ENCODE measurements at places on chromosomes 4 and X.

DNA sequence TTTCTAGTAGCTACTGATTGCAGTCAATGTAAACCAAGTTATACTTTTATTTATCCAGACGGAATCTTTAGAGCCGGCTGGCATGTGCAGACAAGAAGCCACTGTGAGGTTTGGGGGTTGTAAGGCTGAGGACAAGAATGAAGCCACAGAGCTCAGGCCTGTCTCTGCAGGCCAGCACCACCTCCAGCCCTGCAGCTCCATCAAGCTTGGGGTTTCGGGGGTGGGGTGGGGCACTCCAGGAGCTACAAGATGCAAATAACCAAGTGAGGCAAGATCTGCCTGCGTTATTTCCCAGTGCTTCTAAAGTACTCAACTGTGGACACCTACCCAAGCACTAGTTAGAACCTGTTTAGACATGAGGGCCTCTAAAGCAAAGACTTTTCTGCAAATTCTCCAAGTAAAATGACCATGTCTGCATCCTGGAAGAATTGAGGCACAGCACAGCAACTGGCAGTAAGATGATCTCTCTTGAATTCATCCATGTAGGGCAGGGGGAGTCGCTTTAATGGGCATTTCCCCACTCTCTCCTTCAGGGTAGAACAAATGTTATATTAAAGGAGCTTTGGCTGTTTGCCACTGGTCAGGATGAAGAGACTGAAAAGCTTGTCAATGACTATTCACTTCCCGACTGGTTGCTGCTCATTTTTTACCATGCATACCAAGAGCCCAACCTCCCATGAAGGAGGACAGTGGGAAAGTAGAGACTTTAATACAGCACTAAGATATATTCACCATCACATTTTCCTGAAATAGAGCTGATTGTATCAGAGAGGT, 222.5 kb downstream of the MGST2 start:
- no peak for DNase-seq

GRCh38 chrX:16368696-16369095, 201.4 kb downstream of the MAGEB17 start:
- no peak for DNase-seq

- DNase-seq: no peak
These were observed 26.0 kb downstream of the KIT start for GRCh38 chr4:54683616-54684346.

- DNase-seq: no peak
These were observed 771 bp upstream of the RBPJ start for GRCh38 chr4:26319949-26320537.

GRCh38 chr4:38124961-38125360, 164.8 kb downstream of the PTTG2 start:
- no peak for DNase-seq

DNA sequence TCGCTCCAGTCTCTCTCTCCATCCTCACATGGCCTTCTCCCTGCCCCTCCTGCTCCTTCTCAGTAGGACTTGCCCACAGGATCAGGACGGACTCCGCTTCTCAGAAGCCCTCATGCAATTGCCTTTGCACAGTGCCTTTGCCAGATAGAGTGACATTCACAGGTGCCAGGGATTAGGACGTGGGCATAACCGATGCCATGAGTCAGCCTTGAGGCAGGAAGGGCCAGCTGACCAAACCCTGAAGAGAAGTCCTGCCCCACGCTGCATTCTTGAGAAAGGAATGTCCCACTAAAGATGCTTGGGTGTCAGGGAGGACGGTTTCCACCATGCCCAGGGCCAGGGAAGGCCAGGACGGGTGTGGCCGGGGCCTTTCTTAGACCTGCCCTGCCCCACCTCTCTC, 6.6 kb upstream of the GRPEL1 start:
- DNase-seq: no peak

GRCh38 chrX:23720117-23720677, 22.9 kb downstream of the ACOT9 start:
- DNase-seq: no peak

DNA sequence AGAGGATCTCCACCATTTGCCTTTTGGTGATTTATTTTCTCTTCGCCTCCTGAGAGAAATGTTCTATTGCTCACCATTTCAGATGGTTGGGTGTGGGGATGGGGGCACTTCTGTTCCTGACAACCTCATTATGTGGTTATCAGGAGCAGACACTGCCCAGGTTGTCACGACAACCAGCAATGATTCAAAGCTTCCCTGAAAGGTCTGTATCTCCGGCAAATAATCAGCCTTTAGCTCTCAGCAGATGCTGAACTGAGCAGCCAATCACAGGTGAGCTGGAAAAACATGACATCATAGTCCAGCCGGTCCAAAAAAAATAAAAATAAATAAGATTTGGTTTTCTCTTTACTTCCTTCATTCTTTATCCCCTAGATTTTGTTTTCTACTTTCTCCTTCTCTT, 5.5 kb upstream of the PAK3 start:
- DNase-seq: no peak

DNA sequence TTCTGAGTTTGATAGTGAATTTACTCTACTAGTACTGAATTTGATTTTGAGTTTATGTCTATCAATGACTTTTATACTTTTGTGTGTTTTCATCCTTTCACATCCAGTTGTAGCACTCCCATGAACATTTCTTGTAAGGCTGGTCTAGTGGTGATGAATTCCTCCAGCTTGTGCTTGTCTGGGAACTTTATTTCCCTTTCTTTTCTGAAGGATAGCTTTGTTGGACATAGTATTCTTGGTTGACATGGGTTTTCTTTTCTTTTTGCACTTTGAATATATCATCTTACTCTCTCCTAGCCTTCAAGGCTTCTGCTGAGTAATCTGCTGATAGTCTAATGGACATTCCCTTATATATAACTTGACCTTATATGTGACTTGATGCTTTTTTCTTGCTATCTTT, 32.5 kb upstream of the IL2 start:
- no peak for DNase-seq

- DNase-seq: no peak
These were observed 57.5 kb upstream of the SCML1 start for GRCh38 chrX:17679820-17680219.

DNA sequence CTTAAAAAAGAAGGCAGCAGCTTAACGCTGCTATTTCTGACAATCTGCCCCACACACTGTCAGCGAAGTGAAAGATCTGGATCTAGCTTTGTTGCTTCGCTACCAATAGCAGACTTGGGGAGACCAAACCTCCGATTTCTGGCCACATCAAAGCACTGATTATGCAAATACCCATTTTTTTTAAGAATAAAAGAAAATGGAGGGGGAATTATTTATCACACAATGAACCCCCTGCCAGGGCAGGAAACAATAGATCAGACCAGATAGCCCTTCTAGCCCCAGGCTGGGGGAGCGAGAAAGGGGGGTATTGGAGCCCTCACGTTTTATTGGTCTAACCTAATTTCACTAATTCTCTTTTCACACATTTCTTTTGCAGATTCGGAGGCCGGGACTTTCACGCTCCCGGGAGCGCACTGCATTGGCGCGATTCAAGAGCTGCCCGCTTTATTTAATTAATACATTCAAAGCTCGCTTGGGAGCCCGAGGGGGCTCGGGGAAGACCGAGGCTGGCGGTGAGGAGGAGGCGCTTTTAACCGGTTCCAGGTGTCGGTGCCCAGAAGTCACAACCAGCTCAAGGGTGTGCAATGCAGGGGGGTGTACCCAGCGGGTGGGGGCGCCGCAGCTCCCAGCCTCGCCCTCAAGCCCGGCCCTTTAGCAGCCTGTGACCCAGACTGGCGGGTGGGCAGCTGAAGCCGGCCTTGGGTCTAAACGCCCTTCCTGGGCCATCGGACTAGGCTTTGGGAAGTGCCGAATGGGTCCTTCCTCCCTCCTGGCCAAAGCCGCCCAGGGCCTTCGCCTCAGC, 5.5 kb downstream of the NEUROG2 start:
- DNase-seq: no peak

- peak; percentile 10 for DNase-seq
These were observed 1953.1 kb upstream of the ADGRL3 start for GRCh38 chr4:59247032-59247431.

- DNase-seq: no peak
These were observed 11.1 kb downstream of the NIPAL1 start for GRCh38 chr4:48027653-48028052.

DNA sequence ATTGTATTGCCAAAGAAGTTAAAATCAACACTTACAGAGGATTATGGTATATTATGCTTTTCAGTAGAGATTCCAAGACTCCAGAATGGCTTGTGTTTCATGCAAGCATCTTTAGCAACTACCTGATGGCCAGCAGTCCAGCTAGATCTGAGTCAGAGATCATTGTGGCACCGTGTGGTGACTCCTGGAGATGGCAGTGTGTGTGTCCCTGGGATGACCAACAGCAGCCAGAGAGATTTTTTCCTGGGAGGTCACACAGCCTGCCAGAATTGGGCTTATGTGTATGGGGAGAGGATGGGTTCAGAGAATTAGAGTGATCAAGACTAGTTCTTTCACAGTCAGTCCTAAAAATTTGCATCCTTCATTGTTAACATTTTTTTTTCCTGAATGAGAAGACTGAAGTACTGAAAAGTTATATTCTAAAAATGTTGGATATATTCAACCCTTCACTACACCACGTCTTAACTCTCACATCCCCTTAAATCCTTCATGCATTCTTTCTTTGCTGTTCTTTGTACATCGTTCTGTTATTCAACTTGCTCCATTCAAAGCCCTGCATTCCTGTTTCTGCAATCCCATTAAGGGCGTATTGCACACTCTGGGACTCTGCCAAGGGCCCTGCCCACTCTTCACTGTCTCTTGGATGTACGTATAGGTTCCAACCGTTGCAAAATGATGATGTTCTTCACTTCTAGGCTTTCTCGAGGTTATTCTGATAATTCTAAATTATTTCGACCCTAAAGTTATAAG, 12.4 kb downstream of the TENM3 start:
- peak; percentile 88 for DNase-seq

DNA sequence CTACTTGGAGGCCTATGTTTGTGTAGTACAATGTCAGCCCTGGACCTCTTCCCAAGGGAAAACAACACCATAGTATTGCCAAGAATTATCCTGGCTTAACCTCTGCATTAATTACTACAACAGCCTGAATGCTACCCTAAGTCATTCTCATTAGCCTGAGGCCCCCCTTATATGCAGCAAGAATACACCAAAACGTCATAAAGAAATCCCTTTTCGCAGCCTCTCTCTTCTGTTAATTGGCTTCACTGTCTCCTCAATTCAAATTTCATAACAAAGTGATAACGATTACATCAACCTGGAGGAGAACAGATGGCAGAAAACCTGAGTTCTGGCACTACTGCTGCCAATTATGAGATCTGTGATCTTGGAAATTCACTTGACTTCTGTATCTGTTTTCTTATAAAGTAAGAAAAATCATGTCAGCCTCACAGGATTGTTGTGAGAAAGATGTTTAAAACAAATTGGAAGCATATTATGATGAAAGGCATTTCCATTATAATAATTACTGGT, 1663.1 kb downstream of the STIM2 start:
- no peak for DNase-seq

- DNase-seq: no peak
These were observed 51.7 kb upstream of the CLCN4 start for GRCh38 chrX:10104958-10105658.

DNA sequence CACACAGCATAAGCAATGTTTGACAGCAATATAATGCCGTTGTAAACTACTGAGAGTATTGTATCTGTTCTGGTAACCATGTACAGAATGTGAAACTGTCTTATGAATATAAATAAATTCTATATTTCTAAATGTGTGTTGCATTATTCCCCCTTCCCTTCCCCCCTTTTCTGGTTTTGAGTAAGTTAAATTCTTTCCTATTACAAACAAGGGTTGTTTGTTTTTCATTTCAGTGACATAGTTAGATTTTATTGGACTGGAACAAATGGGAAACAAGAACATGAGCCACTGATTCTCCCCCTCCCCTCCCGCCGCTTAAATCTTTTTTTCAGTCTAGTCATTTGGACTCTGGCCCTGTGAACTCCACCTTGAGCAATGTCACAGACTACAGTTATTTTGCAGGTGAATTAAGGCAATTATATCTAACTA, 69.8 kb downstream of the GPAT3 start:
- DNase-seq: no peak

- DNase-seq: no peak
These were observed 802.0 kb downstream of the RAPGEF2 start for GRCh38 chr4:159904906-159905305.

DNA sequence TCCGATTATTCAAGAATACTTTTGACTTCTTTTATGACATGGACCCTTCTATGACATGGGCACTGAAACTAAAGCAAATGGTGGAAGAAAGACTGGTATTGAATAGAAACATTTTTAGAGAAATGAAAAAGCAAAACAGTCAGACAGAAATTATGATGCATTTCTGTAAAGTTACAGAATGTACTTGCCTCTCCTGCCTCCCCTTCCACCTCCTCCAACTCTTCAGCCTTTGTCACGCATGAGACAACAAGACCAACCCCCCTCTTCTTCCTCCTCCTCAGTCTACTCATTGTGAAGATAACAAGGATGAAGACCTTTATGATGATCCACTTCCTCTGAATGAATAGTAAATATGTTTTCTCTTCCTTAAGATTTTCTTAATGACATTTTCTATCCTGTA, 46.3 kb upstream of the HUWE1 start:
- DNase-seq: no peak

- DNase-seq: no peak
These were observed 50.3 kb downstream of the NSUN7 start for GRCh38 chr4:40800064-40800463.

GRCh38 chr4:37802068-37802666, 24.3 kb upstream of the PGM2 start:
- peak; percentile 83 for DNase-seq

GRCh38 chr4:90798948-90799347, 671.8 kb downstream of the CCSER1 start:
- DNase-seq: no peak

DNA sequence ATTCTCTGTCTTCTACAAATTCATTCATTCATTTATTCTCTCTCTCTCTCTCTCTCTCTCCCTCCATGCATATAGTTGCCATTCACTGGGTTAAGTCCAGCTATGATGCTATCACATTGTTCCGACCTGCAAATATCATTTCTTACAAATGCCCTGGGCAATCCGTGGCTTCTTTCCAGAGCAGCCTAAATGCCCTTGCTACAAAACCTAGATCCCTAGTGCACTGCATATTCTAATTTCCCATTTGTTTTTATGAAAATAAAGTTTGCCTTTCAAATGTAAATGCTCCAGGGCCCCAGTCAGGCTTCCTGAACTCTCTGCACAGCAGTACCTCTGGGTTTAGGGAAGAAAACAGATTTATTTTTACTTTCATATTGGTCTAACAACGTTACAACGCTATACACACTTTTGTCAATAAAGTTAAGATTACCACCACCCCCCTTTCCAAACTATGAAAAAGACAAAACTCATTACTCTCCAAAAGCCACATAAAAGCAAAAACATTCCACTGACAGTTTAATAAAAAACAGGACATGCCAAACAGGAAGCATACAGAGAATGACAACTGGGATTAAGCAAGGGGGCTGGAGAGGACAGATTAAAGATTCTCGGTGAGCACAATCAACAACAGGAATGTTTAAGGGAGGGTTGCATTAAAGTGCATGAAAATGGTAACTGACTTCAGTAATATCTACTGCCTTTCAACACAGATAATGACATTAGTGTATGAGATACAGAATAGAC, 104.3 kb downstream of the USP46 start:
- DNase-seq: peak; percentile 72

- no peak for DNase-seq
These were observed 78.7 kb upstream of the TET2 start for GRCh38 chr4:105067946-105068345.

Measured in HAP-1 (cell line).